ENCODE measurements at places on chromosomes 4 and X.

- DNase-seq = no peak
These were observed 64.0 kb upstream of the PGM2 start for GRCh38 chr4:37762294-37762990.

DNA sequence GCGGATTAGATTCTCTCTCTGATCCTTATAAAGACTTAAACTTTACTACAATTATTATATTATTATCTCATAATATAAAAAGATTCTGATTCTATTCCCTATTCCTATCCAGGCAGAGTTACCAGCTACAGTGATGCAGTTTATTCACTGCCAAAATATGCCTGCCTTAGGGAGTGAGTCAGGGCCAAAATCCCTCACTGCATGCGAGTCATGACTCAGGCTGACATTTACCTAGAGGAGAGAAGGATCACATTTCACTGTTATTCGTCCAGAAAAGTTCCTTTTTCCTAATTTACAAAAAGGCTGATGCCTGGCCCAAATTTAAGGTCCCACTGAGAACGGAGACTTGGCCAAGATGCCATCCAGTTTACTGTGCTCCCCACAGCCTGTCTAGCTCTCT is 168.5 kb upstream of the LDB2 start:
- DNase-seq = no peak

- peak; percentile 28 for DNase-seq
These were observed 923 bp upstream of the CPEB2 start for GRCh38 chr4:15001248-15001868.

DNA sequence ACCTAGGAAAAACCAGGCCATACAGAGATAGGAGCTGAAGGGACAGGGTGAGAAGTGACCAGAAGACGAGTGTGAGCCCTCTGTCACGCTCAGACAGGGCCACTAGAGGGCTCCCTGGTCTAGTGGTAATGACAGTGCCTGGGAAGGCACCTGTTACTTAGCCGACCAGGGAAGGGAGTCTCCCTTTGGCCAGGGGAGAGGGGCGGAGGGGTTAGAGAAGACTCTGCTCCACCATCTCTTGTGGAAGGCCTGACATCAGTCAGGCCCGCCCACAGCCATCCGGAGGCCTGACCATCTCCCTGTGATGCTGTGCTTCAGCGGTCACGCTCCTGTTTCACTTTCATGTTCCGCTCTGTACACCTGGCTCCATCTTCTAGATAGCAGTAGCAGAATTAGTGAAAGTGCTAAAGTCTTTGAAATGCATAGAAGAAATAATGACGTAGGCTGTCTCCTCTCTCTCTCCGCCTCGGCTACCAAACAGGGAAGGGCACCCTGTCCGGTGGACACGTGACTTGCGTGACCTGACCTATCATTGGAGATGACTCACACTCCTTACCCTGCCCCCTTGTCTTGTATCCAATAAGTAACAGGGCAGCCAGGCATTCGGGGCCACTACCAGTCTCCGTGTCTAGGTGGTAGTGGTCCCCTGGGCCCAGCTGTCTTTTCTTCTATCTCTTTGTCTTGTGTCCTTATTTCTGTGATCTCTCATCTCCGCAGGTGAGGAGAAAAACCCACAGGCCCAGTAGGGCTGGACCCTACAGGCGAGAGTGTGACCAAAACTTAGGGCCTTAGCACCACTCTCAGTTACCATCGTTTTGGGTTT is 26.7 kb downstream of the HTT-AS start:
- DNase-seq = no peak

DNA sequence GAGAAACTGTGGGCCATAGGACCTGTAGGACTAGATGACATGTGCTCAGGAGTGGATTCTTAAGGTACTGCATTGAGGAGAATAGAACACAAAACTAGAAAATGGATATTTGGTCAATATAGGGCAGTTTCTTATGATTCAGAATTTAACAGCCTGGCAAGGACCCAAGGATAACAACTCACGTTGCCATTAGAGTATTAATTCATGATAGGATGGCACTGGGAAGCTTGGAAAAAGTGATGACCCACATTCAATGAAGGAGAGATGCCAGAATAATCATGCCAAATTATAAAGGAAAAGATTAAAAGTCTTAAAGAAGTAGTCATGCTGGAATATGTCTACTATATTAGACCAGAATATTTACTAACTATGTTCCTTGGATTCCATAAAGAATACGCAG is 594.5 kb downstream of the ANKRD50 start:
- DNase-seq = no peak

DNA sequence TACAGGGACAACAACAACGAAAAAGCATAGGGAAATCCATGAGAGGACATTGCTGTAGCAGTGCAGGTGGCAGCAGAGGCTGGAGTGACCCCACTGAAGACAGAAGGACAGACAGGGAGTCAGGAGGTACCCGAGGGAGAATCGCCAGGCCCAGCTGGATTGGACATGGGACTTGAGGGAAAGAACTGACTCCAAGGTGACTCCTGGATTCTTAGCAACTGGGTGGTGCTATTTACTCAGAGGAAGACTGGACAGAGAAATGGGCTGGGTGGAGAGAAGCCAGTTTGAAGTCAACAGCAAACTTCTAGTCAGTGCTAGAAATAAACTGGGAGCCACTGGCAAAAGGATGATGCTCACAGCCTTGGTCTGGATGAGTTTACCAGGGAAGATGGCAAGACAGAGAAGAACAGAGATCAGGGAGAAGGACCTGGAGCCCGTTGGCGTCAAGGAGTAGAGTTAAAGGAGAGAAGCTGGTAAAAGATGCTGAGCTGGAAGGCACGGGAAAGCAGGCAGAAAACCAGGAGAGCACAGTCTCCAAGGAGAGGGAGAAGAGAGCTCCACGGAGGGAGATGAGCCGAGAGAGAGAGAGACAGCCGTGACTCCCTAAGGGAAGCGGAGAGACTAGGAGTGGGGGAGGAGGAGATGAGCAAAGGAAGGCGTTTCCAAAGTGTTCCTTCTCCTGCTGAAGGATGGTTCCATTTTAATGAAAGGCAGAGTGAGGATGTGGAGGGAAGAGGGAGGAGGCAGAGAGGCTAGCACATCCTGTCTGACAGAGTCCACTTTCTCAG is 119.4 kb downstream of the AFAP1 start:
- no peak for DNase-seq

- peak; percentile 41 for DNase-seq
These were observed 17.7 kb upstream of the XKRX start for GRCh38 chrX:100946299-100946927.

GRCh38 chrX:47936224-47936939 is 67.4 kb downstream of the ZNF182 start:
- no peak for DNase-seq

GRCh38 chr4:144809056-144809640 is 163.2 kb downstream of the HHIP start:
- no peak for DNase-seq

DNA sequence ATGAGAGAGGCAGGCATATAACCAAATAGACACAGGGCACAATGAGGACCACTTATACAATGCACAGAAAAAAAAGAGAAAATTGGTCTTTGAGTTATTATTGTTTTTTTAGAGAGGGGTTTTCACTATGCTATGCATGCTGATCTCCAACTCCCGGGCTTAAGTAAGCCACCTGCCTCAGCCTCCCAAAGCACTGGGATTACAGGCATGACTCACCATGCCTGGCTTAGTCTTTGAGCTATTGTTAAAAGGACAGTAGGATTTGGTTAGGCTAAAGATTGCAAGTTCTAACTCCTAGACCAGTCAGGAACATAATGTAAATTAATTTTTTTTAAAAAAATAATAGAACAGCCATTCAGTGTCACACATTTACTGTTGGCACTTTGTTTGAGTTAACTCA is 340.1 kb downstream of the GPAT3 start:
- DNase-seq = no peak

DNA sequence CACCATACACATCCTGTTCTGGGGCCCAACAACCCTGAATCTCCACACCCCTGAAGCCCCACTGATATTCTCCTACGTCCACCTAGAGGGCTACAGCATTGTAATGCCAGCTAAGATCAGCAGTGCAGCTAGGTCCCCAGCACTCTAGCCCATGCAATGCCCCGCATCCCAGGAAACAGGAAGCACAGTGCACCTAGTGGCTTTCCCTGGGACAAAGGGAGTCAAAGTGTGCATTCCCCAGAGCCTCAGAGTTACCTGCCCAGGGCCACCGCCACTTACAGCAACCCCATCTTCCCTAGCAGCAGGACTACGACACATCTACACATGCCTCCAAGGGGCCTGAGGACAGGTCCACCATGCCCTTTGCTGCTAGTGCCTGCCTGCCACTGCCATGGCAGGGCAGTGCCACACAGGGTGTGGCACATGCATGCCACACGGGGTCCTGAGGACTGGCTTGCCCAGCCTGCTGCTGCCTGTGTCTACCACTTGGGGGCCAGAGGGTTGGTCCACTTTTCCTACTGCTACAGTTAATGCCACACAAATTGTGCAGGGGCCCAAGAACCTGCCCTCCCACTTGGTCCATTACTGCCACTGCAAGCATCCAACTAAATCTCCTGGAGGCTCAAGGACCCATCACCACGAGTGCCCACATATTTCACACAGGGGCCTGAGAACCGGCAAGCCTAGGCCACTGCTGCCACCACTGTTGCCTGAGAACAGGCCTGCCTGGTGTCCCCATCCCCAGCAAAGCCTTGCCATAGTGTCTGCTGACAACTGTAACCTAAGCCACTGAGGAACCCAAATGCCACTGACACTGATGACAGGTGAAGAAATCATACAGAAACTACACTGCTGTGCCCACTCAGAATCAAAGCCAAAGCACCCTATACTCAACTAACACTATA is 23.7 kb downstream of the TLR6 start:
- no peak for DNase-seq

DNA sequence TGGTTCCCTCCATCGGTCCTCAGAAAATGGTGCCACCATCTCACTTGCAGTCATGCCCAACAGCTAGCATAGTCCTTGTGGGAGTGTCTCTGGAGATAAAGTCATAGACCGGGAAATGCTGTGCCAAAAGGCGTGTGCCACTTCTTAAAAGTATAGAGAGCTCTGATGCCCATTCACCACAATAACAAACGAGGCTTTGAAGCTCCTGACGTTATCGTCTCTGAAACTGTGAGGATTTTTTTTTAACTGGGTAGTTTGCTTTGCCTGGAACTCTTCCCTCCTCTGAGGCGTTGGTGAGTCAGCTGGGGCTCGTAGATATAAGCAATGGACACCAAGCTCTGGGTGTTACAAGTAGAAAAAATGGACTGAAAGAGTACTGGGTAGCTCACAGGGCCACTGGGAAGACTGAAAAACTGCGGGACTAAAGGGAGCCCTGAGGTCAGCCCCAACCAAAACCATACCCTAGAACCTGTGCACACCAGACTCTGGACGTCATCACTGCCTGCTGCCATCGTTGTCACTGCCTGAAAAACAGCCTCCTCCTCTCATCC is 89.4 kb upstream of the TRIM2 start:
- DNase-seq = no peak

GRCh38 chrX:111365770-111366325 is 46.1 kb downstream of the DCX start:
- no peak for DNase-seq

DNA sequence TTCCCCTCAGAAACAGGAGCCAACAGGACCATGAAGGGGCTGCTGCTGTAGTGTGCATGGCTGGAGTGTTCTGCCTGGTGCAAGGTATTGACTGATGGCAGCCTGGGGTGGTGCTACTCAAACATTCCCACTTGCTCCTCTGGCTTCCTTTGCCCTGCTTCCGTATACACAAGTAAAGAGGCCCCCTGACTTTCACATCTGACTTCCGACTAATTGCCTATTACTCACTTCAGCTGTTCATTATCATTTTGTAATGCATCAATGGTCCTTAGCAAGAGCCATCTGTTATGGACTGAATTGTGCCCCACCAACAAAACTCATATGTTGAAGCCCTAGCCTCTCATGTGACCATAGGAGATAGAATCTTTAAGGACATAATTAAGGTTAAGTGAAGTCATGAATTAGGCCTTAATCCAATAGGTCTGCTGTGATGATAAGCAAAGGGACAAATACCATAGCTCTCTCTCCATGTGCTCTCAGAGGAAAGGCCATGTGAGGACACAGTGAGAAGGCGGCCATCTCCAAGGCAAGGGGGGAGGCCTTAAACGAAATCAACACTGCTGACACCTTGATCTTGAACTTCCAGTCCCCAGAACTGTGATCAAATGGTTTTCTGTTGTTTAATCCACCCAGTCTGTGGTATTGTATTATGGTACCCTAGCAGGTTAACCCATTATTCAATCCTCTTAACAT is 122.5 kb upstream of the CLNK start:
- no peak for DNase-seq

Data from T47D (cell line).